ENCODE measurements at places on chromosomes 6 and 20.
A peak's percentile ranks its signal among the peaks of the same experiment; 100 is the strongest.

GRCh38 chr6:5706124-5707033 lies 300.3 kb downstream of the NRN1 start:
- DNase-seq: no peak

DNA sequence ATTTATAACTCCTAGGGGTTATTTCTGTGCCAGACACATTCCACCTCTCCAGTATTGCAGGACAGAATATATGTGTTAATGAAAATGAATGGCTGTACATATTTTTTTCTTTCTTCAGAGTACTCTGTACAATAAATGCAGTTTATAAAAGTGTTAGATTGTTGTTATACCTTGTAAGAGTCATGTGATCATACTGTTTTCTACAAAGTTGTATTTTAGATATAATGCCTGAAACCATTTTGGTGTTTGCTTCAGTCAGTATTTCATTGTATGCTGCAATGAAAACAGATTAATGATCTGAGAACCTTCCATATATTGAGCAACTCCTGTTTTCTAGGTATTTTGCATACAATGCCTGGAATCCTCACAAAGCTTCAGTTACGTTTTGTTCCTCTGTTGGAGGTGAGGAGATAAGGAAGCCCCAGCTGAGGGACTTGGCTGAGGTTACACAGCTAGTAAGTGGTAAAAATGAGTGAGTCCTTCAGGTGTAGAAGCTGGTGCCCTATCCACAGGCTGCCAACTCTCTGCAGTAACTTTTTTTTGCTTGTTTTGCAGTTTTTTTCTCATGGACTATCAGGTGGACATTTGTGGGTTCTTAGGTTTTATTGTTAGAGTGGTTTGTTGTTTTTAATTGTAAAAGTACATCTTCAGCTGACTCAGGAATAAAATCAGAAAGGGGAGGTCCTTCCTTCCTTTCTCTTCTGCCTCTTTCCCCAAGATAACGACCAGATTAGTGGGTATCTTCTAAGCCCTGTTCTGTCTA lies 11.6 kb downstream of the PDCD2 start:
- DNase-seq: no peak

DNA sequence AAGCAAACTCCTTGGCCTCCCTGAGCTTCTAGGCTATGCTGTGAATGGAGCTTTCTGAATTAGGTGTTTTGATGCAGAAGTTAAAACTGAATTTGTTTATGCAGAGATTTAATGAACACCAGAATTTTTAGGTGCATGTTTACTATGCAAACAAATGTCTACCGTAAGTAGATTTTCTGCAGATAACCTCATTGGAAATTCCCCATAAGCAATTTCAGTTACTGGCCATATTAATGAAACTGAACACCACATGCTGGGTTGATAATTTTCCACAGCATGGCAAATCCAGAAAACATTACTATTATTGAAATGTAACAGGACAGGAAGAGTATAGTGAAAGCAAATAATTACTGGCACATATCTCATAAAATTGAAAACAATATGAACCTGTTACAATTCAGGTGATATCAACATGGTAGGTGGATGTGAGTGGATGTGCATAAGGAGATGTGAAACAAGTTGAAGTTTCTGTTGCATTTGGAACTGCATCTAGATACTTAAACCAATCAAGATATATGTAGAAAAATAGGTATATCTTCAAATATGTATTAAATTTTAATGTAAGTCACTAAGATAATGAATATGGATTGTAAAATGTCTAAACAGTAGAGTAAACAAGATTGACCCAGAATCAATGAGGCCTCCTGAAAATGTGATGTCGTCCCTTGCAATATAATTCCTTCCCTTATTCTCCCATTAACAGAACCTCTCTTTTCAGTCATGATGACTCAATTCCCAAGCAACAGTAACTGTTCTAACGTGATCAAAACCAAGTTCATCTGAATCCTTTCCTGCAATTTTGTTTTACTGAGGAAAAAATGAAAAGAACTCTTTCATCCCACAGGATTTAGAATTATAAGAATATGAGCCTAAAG lies 11.0 kb downstream of the PTCHD4 start:
- no peak for DNase-seq

- DNase-seq: no peak
These were observed 123.5 kb upstream of the PREP start for GRCh38 chr6:105526225-105526872.

- DNase-seq: no peak
These were observed 4.1 kb downstream of the CCND3 start for GRCh38 chr6:41937472-41937860.

DNA sequence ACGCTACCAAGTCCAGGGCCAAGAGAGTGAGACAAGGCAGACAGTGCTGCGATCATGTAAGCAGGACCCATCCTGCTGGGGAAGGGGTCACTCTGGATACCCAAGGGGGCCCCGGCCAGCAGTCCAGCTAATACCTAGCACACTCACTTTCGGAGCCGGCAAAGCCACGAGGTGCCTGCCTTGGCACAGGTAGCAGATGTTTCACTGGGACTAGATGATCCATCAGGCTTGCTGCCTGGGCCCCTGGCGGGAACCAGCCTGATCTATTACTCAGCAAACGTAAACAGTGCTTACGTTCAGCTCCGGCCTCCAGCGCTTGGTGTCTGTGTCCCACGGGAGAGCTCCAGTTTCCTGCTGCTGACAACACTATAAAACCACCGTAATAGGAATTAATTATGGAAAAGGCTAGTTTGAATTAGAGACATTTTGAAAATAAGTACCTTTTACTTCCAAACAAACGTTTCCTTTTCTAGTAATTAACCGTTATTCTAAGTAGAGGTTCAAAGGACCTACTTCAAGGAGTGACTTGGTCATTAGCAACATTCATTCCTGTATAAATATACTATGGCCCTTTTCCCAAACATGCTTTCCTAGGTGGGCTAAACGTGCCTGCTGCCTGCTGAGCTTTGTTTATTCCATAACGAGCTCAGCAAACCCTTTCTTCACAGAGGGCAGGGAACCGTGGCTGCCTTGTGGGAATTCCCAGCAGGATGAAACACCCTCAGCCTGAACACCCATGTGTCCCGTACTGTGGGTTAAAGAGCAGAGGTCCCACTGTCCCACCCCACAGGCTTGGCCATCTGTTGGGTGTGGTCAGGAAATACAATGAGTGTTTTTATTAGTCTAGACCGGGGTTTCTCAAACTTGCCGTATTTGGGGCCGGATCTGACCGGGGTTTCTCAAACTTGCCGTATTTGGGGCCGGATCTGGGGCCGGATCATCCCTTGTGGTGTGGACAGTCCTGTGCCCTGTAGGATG lies 18.4 kb downstream of the SLC22A23 start:
- DNase-seq: peak; percentile 79

GRCh38 chr6:16272201-16272600 lies 33.8 kb downstream of the GMPR start:
- DNase-seq: no peak

- DNase-seq: no peak
These were observed 85.2 kb upstream of the MAFB start for GRCh38 chr20:40774252-40774651.

DNA sequence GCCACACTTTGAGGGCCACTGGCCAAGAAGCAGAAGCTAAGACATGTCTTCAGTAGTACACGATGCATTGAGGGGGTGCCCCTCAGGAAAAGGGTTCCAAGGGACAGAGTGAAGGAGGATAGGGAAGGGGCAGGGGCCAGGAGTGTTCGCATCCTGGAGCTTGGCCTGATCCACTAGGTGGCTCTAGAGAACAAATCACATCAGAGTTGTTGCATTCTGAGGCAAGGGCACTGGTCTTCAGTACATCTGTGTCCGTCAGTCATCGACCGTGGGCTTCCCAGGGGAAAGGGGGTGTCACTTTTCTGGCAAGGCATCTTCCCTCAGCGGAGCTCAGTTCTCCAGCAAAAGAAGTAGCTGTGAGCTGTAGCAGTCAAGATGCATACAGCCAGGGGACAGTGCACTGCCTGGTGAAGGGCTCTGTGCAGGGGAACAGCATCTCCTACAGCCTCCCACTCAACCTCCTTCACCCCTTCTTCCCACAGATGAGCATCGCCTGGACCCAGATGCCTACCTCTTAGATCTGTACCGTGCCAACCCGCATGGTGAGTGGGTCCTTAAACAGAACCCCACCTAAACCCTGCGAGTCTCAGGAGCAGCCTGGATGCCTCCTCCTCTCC lies 47.8 kb downstream of the ARHGAP40 start:
- DNase-seq: no peak

DNA sequence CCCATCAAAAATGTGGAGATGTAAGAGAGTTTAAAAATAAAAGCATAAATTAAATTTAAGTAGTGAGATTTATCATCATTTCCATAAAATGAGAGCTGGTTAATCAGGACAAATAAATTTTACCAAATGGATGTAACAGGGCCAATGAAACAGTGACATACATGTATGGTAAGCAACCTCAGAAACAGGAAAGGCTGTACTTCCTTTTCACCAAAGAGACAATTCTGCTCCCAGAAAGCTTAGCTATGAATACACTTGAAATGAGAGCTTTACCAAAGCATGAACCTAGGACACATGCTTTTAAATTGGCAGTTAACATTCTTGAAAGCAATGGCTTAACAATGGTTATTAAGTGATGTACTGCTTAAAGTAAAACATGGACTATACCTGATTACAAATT lies 12.1 kb upstream of the UBE2J1 start:
- no peak for DNase-seq

DNA sequence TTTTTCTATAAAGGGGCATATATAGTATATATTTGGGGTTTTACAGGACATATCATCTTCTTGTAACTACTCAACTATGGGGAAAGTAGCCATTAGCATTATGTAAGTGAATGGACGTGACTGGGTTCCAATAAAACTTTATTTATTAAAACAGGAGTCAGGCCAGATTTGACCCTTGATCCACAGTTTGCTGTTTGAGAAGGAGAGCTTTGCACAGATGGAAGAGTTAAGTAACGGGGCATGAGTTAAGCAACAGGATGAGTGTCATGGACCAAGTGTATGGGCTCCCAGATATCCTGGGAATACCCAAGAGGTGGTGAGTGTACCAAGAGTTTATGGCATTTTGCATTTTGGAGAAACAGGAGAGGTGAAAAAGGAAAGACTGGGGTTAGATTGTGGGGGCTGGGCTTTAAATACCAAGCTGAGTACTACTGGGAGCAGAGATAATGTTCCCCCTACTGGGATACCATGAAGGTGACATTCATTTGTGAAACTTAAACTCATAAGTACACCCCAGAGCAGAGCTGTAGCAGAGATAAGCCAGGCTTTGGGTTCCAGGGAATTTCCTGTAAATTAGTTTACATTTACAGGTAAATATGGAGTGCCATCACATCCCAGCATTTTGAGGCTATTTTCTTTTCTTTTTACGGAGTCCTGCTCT lies 18.5 kb upstream of the SCUBE3 start:
- DNase-seq: no peak

DNA sequence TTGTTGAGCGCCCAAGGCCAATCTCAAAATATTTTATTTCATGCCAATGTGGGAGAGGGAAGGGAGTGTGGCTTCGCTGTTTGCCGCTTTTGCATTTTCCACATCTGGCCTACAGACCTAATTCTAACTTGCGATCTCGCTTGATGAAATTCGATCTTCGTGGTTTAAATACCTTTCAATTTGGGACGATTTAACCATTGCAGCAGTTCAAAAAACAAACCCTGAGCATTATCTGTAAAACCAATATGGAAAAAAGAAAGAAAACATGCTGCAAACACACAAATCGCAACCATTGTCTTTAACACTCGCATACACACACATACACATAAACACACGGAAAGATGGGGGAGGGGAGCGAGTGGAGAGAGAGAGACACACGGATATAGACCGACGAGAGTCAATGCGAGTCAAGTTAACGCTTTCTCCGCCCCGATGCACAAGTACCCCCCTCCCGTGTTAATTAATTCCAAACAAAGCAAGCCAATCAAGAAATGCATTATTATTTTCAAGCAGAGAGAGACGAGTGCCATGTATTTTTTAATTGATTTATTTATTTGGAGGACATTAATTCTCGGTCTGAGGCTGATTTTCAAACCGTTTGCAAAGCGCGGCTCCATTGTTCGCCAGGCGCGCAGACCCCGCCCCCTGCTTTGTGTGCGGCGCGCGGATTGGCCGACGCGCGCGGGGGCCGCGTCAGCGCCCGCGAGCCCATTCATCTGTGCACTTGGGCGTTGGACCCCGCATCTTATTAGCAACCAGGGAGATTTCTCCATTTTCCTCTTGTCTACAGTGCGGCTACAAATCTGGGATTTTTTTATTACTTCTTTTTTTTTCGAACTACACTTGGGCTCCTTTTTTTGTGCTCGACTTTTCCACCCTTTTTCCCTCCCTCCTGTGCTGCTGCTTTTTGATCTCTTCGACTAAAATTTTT lies at the start of gene MARCKS:
MARCKS (plus strand) TSS at position 721 of the 931 bp plus-strand sequence. CDS start 401 bp downstream, outside the sequence.
- no peak for DNase-seq

GRCh38 chr6:132020138-132020581 lies 69.0 kb upstream of the CCN2 start:
- no peak for DNase-seq

- DNase-seq: no peak
These were observed 284.8 kb downstream of the BTBD9 start for GRCh38 chr6:38354905-38355304.

DNA sequence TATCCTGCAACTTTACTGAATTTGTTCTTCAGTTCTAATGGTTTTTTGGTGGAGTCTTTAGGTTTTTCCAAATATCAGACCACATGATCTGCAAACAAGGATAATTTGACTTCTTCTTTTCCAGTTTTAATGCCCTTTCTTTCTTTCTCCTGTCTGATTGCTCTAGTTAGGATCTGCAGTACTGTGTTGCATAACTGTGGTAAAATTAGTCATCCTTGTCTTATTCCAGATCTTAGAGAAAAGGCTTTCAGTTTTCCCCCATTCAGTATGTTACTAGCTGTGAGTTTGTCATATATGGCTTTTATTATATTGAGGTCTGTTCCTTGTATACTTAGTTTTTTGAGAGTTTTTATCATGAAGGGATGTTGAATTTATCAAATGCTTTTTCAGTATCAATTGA lies 4.3 kb downstream of the MICA start:
- DNase-seq: peak; percentile 42

GRCh38 chr20:9374072-9374471 lies 140.3 kb upstream of the LAMP5 start:
- no peak for DNase-seq

- DNase-seq: no peak
These were observed 8.5 kb downstream of the QRSL1 start for GRCh38 chr6:106637717-106638341.

- DNase-seq: peak; percentile 53
These were observed 47.6 kb downstream of the PPP1R3G start for GRCh38 chr6:5132731-5133130.

All from AG04449 (cell line).